A673 (cell line): ENCODE measurements at places on chromosomes 11 and 22. TPM values are rescaled to one million over a fixed set of nuclear protein-coding genes. Genes with fewer than 3 reads are reported as not detected.
A peak's percentile ranks its signal among the peaks of the same experiment; 100 is the strongest.

Gene EXPH5
- total RNA-seq, result 0.26 and 0.39 TPM in 2 replicates

Gene OR10A2
- not detected in 2 replicates for total RNA-seq

Gene UPK3A
- not detected in 2 replicates for total RNA-seq

Gene OR56A1
- total RNA-seq, result 0.04 TPM in 1 of 2 replicates, not detected in the other

Gene STK33
- not detected in 2 replicates for total RNA-seq

Gene GP1BB
- 12.6 and 13.3 TPM in 2 replicates for total RNA-seq

Gene BATF2
- not detected in 2 replicates for total RNA-seq

Gene APOL6
- total RNA-seq, result 6.3 and 7.0 TPM in 2 replicates

Gene MMP3
- total RNA-seq, result 1.1 and 1.3 TPM in 2 replicates

Gene FREY1
- total RNA-seq, result 3.3 and 3.8 TPM in 2 replicates

DNA sequence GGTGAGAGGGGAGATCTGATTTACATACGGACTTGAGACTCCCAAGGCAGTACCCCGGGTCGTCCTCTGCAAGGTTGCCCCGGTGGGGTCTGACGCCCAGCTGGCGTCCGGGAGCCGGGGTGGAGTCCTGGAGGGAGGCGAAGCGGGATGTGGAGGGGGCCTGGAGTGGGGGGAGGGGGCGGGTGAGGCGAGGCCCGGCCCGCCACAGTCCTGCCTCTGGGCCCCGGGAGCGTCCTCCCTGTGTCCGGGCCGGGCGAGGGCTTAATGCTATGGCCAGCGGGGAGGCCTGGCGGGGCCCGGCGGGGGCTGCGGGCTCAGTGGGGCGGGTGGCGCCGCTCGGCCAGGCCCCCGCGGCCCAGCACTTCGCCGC lies 2.4 kb upstream of the MYBPC3 start:
- DNase-seq, result peak; percentile 51

DNA sequence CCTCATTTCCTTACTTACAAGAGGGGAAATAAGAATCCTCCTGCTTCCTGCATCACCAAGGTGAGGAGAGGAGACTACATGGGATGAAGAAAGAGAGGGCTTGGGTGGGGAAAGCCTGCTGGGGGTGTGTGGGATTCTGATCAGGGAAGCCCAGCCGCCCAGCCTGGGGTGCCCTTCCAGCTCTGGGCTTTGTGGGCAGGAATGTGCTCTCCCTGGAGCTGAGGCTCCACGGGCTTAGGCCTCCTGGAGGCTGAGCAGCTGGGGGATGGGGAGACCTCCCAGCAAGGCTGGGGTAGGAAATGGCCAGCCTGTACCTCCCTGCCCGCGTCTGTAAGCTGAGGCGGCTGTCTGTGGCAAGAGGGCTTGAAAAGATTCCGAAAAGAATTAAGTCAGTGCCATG lies 206.1 kb downstream of the GRIK4 start:
- no peak for DNase-seq

DNA sequence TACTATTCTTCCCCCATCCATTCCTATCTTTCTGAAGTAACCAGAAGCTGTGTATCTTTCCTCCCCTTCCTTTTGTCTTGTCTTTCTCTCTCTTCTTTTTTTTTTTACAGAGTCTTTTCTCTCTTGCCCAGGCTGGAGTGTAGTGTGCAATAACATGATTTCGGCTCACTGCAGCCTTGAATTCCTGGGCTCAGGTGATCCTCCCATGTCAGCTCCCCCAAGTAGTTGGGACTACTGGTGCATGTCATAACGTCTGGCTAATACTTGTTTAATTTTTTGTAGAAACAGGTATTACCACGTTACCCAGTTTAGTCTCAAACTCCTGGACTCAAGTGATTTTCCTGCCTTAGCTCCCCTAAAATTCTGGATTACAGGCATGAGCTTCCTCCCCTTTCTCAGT lies 86.5 kb downstream of the IGLL5 start:
- no peak for DNase-seq

DNA sequence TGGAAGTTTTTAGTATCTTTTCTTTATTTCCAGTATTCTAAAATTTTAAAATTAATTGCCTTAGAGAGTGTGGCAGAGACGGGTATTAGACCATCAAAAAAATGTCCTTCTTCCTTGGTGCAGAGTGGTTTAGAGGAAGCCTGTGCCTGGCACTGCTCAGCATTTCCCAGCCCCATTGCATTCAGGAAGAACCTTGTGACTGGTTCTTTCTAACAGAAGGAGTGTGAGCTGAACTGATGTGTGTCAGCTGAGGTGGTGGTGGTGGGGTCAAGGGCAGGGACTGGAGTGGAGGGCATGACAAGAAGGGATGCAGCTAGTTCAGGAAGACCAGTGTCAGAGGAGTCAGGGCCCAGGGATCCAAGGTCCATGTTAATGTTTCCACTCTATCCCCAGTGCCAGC lies 58.7 kb upstream of the FDX1 start:
- DNase-seq, result no peak

- DNase-seq, result peak; percentile 95
Observed at GRCh38 chr11:130916238-130916855, at the start of gene SNX19. SNX19 (minus strand) TSS chr11:130916479; CDS start chr11:130915939, 540 bp downstream.

DNA sequence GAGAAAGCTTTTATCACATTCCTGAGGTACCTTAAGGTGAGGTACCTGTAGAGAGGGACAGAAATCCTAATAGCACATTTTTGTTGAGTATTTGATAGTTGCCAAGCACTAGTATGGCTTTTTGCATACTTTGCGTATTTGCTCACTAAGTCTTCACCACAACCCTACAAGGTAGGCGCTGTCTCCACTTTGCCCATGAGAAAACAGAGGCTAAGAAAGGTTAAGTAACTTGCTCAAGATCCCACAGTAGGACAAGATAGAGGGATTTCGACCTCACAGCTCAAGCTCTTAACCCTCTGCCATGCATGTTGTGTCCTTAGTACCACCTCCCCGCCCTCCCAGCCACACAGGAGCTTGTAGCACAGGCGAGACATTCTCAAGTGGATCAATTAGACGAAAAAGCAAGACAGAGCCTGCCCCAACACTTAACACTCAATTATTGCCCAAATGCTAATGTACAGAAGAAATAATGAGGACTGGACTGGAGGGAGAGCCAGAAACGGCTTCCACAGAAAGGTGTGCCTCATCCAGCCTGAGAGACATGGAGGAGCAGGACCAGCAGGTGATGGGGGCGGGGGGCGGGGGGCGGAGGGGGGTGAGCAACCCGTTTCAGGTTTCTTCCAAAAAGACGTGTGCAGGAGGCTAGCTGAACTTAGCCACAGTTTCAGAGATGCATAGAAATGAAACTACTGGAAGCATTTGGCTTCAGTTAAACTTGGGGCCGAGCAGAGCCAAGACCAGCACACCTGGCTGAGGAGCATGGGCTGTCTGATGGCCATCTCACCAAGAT lies 26.7 kb upstream of the CD44 start:
- DNase-seq, result no peak

DNA sequence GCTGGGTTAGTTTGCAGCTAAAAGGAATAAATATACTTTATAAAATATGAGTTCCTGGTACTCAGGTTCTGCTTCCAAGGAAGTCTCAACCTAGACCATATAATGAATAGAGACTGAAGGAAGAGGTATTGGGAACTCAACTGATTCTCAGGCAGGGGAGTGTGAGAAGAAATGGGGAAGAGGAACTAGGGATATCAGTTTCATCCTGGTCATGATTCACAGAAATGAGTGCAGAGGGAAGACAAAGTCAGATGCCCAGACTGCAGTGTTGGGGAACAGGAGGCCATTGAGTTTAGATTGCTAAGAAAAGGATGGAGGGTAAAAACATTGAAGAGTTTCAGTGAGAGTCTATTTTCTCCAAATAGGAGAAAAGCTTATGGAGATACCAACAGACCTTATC lies 28.8 kb downstream of the PLAAT5 start:
- no peak for DNase-seq

- no peak for DNase-seq
Observed at GRCh38 chr22:38260761-38261681, 11.8 kb downstream of the TMEM184B start.

DNA sequence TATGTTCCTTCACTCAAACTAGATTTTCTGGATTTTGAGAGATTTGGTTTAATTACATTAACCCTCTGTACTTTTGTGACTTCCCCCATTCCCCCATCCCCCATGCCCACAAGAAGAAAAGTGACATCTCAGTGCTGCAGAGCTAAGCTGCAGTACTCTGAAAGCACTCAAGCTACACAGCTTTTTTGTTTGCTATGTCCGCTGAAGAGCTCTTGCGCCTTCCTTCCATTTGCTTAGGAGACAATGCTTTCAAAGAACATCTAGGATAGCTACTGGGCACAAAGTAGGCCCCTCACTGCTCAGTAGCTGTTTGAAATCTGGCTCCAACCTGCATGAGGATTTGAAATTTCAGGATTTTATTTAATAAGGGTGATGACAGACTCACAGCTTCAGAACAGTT lies 69.7 kb downstream of the SLC17A6 start:
- no peak for DNase-seq

GRCh38 chr11:12942157-12942556 lies 67.0 kb upstream of the RASSF10 start:
- DNase-seq, result no peak

DNA sequence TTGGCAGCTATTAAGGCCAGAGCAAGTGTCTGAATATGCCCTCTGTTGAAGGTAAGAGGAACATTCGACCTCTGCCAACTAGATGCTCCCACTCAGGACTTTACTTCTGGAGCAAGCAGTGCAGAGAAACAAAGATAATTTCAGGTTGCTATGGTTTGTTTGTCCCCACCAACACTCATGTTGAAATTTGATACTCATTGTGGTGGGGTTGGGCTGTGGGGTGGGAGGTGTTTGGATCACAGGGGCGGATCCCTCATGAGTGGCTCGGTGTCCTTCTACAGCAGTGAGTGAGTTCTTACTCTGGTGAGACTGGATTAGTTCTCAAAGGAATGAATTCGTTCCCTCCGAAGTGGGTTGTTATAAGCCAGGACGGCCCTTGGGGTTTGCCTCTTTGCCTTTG lies 12.0 kb downstream of the OR8A1 start:
- peak; percentile 21 for DNase-seq

GRCh38 chr22:20247608-20248171 lies 20.4 kb downstream of the RTN4R start:
- no peak for DNase-seq

DNA sequence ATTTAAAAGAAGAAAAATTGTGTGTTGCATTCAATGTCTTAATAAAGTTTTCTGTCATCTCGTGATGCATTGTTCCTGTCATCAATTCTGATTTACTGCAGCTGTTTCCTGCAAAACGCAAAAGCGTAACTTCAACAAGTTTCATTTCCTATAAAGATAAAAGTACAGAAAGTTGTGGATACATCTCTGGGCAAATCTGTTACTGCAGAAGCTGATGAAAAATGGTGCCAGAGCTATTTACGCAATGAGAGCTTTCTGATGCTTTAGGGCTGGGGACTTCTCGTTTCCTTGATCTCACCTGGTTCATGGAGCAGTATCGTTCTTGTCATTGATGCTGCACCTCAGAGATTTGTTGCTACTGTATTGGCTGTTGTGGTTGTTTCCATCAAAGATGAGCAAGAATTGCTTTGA lies 15.5 kb upstream of the MS4A12 start:
- no peak for DNase-seq

GRCh38 chr11:7690648-7691047 lies 15.6 kb downstream of the OVCH2 start:
- peak; percentile 54 for DNase-seq

GRCh38 chr11:17766590-17766989 lies 32.0 kb downstream of the KCNC1 start:
- peak; percentile 27 for DNase-seq

DNA sequence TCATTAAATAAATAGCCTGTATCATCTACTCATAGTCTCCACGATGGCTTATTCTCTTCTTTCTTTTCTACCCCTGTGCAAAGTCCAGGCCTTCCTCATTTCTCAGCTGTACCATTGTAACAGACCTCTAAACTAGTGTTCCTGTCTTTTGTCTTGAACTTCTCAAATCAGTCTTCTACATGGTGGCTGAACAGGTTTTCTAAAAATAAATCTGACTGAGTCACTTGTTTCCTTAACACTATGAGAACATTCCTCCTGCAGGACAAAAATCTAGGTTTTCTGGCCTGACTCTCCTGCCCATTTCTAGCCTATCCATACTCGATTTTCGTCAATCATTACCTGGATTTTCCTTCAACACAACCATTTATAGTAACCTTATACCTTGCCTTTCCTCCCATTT lies 1080.8 kb upstream of the TENM4 start:
- DNase-seq, result no peak

GRCh38 chr11:57568330-57568766 lies 876 bp upstream of the UBE2L6 start:
- peak; percentile 91 for DNase-seq

- no peak for DNase-seq
Observed at GRCh38 chr11:28209906-28210305, 101.7 kb downstream of the METTL15 start.

GRCh38 chr11:63871962-63872799 lies 33.3 kb downstream of the MARK2 start:
- peak; percentile 83 for DNase-seq

- DNase-seq, result peak; percentile 40
Observed at GRCh38 chr11:100730266-100730665, 43.2 kb downstream of the ARHGAP42 start.

- no peak for DNase-seq
Observed at GRCh38 chr11:118186346-118187107, 10.1 kb upstream of the SCN2B start.

GRCh38 chr11:105860105-105860504 lies 161.9 kb downstream of the MSANTD4 start:
- DNase-seq, result no peak

GRCh38 chr11:27812341-27812740 lies 112.1 kb upstream of the BDNF start:
- DNase-seq, result no peak

DNA sequence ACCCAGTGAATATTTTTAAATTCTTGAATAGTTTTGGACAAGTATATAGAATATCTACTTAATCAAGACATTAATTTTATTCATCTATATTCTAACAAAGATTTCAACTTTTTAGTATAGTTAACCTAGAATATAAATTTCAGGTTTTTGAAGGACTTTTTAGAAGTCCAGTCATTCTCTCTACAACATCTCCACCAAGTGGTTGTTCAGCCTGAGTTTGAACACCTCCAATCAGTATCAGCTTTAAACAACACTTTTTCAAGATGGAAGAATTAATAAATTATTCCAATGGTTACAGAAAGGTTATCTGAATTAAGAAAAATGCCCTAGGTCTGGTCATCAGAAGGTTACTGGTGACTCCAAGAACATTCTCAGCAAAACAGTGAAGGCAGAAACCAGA lies 31.8 kb downstream of the EIF3M start:
- peak; percentile 37 for DNase-seq

GRCh38 chr11:113363996-113364641 lies 23.5 kb upstream of the ANKK1 start:
- DNase-seq, result no peak

DNA sequence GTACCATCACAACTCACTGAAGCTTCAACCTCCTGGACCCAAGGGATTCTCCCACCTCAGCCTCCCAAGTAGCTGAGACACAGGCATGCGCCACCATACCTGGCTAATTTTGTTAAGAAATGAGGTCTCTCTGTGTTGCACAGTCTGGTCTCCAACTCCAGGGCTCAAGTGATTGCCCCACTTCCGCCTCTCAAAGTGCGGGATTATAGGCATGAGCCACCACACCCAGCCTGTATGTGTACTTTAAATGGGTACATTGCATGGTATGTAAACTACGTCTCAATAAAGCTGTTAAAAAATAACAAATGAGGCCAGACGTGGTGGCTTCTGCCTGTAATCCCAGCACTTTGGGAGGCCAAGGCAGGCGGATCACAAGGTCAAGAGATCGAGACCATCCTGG lies 36.2 kb upstream of the DDX6 start:
- DNase-seq, result no peak
